ENCODE measurements at places on chromosomes 6 and 20.

- DNase-seq = no peak
Observed at GRCh38 chr6:26089272-26089671, 2.0 kb downstream of the HFE start.

DNA sequence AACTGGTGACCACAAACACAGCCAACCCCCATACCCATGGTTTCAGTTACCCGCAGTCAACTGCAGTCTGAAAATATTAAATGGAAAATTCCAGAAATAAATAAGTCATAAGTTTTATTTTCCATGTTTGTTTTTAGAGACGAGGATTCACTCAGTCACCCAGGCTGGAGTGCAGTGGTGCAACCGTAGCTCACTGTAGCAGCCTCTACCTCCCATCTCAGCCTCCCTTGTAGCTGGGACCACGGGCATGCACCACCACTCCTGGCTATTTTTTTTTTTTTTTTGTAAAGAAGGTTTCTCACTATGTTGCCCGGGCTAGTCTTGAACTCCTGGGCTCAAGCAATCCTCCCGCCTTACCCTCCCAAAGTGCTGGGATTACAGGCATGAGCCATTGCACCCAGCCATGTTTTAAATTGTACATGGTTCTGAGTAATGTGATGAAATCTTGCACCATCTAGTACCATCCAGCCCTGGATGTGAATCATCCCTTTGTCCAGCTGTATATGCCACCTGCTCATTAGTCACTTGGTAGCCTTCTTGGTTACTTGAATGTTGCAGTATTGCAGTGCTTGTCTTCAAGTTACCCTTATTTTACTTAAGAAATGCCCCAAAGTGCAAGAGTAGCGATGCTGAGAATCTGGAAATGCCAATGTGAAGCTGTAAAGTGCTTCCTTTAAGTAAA lies 14.5 kb downstream of the CSNK2A1 start:
- peak; percentile 42 for DNase-seq

DNA sequence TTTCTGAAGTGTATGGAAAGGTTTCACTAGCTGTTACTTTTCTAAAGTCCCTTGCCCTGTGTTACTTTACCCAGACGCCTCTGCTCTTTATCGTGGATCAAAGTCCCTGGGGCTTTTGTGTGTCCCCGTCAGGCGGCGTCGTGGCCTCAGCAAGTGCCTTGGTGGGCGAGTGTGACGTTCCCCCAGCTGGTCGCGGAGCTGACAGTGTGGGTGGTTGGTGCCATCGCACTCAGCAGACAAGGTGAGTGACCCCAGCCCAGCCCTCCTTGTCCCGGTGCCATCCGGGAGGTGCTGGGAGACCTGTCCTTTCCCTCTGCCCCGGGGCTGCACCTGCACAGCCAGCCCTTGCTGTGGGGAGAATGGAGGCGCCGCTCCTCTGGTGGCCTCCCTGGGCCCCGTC lies 27.3 kb upstream of the TCFL5 start:
- no peak for DNase-seq

DNA sequence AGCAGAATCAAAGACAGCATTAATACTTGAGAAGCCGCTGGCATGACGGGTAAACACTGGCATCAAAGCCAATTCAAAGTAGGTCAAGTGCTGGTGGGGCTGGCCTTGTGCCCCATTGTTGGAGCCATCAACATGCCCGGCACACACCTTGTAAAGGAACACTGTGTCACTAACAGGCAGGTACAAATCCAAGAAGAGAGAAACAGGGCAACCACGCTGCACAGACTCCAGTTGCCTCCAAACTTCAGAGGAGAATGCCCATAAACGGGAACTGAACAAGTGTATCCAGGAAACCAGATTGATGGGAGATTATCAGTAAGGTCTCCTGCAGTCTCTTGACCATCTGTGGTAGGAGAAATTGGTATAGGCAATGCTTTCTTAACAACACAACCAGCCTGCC lies 127.0 kb upstream of the STXBP5 start:
- no peak for DNase-seq

GRCh38 chr6:148682990-148683389 lies 63.8 kb upstream of the UST start:
- DNase-seq = no peak

DNA sequence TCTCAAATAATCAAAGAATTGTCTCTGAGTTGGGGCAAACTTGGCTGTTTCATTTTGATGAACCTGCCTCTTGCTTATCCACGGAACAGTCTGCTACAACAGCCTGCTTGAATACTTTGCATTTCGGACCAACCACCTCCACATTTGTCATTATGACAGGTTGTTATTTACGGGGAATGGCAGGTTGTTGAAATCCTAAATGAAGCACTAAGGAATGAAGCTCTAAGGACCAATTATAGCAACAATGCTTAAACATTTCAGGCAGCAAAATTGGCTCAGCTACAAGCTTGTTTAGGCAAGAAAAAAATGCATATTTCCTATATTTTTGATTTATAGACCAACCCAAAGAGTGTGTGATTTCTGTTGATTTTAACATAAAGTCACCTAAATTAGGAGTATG lies 84.5 kb downstream of the MAP3K7 start:
- no peak for DNase-seq

- no peak for DNase-seq
Observed at GRCh38 chr6:15508441-15508871, 154.4 kb downstream of the DTNBP1 start.

GRCh38 chr20:50107086-50107660 lies 5.8 kb downstream of the UBE2V1 start:
- no peak for DNase-seq

DNA sequence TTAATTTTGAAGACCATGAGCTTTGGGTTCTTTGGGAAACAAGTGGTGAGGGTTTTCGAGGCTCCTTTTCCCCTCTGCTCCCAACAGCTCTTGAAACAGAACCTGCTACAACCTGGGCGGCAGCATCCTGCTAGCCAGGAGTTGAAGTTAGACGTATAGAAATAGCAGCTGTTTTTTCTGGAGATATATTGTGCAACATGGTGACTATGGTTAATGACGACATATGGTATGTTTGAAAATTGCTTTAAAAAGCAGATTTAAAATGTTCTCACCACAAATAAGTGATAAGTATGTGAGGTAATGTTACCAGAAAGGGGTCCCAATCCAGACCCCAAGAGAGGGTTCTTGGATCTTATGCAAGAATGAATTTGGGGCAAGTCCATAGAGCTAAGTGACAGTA lies 138.9 kb downstream of the PDE7B start:
- DNase-seq = no peak

- no peak for DNase-seq
Observed at GRCh38 chr6:145544514-145544913, 190.8 kb downstream of the EPM2A start.

Measured in GM04503 (cell line).